Stimulated activated memory B cell treated with anti-CD40 and anti-IgM and Interleukin-4, amounts not matched to agents 10 μg/mL and 1 μg/mL and 100 μg/mL, for 72 hours (primary cell): ENCODE measurements at places on chromosomes 4 and X.

- no peak for ATAC-seq
These were observed 66.9 kb downstream of the NCAPG start for GRCh38 chr4:17877661-17878060.

DNA sequence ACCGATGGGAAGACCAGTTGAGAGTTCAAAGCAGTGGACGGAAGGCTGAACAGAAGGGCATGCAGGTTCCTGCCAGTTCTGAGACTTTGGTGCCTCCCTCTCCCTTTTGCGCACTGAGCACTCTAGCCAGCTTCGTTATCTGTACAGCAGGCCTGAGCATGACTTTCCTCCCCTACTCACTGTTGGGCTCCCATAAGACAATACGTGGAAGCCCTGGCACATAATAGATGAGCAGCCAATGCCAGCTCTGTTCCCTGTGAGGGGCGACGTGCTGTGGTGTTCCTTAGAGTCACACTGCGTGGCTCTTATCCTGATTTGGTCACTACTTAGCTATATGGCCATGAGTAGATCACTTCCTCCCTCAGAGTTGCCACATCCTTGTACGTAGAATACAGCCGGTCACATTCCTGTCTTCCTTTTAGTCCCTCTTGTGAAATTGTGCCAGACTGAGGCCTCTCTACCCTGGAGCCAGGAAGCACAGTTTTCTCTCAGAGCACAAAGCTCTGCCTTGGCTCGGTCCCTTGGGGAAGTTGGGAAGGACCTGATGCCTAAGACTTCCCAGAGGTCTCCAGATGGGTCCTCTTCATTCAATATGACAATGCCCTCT is 160.4 kb upstream of the MAMLD1 start:
- no peak for ATAC-seq

DNA sequence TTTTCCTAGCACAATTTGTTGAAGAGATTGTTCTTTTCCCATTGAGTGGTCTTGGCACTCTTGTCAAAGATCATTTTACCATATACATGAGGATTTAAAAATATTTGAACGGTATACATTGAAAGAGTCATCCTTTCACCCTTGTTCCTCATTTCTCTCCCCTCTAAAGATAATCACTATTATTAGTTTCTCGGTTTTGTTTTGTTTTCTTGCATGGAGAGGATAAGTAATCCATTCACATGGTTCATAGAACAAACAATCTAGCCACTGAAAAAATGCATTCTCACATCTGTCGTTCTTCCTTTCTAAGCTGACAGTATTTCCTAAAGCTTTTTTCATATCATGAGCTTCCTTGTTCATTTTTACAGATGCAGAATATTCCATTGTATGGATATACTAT is 39.2 kb upstream of the MSMO1 start:
- no peak for ATAC-seq

- ATAC-seq: no peak
These were observed 231.1 kb upstream of the ANXA3 start for GRCh38 chr4:78320349-78320935.

GRCh38 chr4:48538358-48538757 is 48.3 kb downstream of the ZAR1 start:
- no peak for ATAC-seq

- peak; percentile 80 for ATAC-seq
These were observed 18.8 kb upstream of the TMSB4X start for GRCh38 chrX:12955882-12956703.

DNA sequence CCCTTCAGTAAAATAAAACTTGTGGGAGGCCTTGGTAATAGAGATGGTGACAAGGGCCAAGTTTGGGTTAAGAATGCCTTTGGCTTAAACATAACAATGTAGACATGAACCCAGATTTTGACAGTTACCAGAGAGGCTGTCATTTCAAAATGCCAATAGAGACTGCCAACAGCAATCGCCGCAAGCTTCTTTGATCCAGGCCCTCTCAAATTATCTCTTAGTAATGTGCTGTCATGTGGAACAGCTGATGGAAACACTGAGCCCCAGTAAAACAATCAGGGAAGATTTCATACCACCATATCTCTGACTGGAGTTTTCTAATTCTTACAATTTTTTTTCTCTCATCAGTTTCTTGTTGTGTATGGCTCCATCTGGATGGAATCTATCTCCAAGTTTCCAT is 80.5 kb downstream of the ZNF330 start:
- no peak for ATAC-seq

DNA sequence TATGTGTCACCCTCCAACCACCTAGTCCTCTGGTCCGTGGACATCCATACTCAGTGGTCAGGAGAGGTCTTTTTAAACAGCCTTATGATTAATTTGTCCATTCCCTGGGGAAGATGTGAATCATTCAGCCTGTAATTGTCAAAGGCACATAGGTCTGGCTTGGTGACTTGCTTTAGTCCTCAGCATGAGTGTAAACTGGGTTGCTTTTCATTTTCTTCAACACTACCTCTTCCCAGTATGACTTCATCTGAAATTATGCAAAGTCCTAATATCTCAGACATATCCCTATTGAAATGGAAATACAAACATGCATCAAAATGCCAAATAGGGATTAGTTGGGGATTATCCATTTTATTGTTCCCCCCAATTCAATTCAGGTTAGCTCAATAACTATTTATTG is 208.3 kb upstream of the AMOT start:
- ATAC-seq: no peak

DNA sequence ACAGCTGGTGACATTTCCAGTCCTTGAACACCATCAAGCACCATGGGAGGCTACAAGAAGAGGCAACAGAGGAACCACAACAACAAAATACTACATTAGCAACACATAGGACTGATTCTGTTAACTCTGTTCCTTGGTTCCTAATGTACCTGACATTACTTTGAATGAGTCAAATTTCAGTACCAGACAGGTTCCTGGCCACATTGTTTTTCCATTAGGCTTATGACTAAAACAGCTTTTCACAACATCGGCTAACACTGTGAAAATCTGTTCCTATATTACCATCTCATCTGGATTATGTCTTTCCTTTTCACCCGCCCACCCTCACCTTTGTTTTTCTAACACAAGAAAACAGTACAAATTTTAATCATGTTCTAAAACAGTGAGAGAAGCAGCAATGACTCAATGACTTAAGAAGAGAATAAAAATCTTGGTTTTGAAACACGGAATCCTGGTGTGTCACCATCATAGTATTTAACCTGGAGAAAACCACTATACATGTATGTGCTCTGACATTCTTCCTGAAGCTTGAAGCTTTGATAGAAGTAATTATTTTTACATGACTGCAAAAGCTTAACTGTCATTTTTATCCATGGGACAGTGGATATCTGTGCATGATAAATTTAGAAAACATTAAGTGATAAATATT is 143.9 kb downstream of the SCFD2 start:
- ATAC-seq: no peak

DNA sequence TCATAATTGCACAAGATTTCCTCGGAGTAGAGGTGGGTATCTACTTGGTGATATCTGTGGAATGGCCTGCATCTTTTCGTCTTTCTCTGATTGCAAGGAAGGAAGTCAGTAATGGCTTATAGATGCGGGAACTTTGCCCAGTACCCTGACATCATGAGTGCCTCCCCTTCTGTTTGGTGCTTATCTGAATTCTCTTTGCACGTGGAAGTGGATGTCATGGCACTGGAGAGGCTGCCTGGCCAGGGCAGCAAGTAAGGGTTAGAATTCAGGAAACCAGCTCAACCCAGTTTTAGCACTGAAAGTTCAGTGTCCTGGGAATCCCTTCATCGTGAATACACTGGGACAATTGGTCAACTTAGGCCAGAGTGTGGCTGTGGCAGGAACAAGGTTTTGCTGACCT is 83.5 kb upstream of the RAPGEF2 start:
- ATAC-seq: no peak

DNA sequence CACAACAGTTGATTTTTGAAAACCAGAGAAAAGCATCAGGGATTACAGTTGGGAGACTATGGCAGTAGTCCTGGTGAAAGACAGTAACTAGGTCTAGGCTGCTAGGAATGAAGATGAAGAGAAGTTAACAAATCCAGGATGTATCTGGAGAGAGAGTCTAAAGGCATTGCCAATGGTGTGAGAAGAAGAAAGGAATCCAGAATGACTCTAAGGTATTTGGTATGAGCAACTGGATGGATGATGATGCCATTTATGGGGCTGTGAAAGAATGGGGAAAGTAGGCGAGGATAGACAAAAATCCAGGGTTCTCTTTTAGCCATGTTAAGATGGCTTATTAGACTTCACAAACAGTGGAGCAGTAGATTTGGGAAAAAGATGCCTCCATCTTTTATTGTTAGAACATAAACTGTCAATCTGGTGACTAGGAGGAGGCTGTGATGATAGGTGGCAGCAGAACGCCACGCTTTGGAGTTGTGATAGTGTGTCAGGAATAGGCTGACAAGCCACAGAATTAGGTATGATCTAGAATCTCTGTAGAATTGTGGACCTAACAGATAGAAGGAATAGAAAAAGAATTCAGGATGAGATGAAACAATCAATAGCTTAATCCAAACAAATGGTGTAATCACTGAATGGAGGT is 27.3 kb upstream of the JADE1 start:
- no peak for ATAC-seq

DNA sequence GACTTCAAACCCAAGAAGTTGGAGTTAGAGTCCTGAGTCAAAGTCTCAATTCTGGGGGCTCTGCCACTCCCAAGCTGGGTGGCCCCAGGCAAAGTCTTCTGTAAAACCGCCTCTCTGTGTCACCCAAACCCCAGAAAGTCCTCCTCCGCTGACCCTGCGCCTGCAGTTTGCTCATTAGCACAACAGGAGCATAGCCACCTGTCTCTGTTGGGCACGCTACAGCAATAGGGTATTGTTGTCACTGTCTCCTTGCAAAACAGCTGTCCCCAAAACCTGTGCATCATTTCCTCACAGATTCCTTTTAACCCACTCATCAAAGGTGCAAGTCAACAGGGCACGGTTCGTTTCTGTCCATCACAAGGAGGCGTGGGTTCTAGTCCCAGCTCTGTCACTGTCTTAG is 8.0 kb upstream of the DGAT2L6 start:
- ATAC-seq: no peak

- no peak for ATAC-seq
These were observed 7.9 kb downstream of the KDR start for GRCh38 chr4:55117511-55117910.

DNA sequence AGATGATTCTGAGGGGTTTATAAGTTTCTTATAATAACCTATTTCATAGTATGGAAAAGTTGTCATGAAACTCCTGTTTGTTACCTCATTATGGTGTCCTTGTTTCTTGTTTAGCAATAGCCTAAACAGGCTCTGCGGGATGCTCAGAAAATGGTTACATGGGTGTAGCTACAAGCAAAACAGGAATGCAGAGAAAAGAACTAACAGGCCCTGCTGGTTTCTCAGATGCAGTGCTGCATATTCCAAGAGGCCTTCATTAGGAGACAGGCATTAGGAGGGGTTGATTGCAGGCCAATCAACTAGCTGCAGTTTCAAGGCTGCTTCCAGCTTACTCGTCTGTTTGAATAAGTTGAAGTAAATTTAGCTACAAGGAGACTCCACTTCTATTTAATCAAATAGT is 37.6 kb upstream of the HPGD start:
- ATAC-seq: no peak

DNA sequence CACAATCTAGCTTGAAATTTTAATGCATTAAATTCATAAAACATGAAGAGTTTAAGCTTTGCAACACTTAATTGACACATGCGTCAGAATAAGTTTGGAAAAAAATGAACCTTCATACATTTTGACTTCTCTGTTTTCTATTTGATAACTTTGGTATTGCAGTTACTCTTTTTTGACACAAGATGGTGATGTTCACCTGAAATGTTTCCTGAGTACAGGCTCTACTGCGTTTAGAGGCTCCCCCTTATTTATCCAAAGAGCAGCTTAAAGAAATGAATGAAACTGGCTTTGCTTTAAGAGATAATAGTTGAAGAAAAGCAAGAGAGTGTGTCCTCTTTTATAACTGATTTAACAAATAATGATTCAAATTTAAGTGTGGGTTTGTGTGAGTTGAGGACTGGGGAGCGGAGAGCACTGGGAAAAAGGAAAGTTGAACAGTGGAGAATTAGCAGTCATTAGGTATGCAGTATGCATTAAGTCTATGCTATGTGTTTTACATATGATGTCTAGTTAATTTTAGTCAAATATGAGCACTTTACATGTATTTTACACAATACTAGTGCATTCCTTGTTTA is 180.6 kb upstream of the NUDT6 start:
- no peak for ATAC-seq

DNA sequence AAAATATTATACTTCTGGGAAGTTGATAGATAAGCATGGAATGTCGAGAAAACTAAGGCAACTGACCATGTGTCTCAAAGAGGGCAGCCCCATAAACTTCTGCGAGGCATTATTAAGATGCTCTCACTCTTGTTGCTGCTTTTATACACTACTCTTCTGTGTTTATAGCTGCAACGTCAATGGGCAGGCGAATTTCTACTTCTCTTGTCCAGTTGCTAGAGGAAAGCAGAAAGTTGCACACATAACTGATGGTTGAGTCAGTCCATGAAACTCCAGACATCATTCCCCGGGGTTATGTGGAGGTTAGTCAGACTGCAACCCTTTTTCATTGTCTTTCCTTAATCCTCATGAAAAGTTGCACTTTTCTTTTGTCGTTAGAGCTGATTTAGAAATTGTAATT is 39.8 kb downstream of the VCX3B start:
- no peak for ATAC-seq

- no peak for ATAC-seq
These were observed 32.1 kb downstream of the SEPTIN11 start for GRCh38 chr4:76981644-76982043.

GRCh38 chr4:24924309-24924781 is 11.5 kb upstream of the CCDC149 start:
- ATAC-seq: no peak

GRCh38 chr4:60589425-60589824 is 610.7 kb upstream of the ADGRL3 start:
- no peak for ATAC-seq

GRCh38 chr4:147583876-147584275 is 33.3 kb upstream of the TMEM184C start:
- no peak for ATAC-seq
